GF-D8 (cell line): ENCODE measurements at places on chromosomes 3 and 15.

GRCh38 chr3:186514296-186515002 is 29.7 kb downstream of the CRYGS start:
- peak; percentile 13 for DNase-seq

DNA sequence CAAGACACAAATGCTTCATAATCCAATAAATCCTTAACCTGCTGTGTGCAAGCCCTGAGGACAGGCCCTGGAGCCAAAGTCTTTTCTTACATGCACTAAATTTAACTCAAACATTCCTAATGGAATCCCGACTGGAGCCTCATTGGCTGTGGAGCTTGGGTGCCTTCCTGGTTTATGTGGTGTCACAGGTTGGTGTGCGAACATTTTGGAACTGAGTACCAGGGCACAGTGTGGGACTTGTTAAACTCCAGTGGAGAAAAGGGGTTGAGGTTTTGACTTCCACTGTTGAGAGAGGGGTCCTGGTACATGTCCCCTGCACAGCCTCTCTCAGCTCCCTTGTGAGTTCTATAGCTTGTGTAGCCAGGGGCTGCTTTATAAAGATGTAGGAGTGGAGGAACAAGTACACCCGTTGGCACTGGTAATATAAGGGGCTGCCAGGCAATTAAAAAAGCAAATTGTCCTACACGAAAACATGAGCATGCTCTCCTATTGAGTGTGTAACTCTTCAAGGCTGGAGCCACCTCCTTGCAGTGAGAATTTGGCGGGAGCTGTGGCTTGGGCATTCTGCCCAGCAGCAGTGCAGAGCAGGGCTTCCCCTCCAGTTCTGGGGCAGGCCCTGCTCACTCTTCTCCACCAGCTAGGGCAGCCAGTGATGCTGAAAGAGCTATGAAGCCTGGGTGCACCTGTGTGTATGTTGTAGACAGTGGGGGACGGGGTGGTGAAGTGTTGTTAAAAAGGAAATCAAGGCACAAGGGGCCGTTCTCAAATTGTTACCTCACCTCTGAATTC is 218.1 kb downstream of the CLSTN2 start:
- no peak for DNase-seq

DNA sequence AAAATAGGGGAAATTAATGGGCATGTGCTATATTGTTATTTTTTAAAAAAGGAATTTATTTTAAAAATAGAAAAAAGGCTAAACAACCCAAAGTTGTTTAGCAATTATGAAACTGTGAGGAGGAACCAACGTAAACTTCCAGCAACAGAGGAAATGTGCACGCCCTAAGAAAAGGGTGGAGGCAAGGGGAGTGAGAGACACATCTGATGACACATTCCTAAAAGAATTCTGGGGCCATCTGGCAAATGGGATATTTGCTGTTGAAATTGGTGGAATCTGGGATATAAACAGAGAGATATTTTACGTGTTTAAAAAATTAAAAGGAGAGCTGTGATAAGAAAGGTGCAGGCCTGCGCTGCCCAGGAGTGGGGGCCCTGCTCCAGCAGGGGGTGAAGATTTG is 50.8 kb upstream of the MUC13 start:
- DNase-seq, result no peak

- DNase-seq, result no peak
Measured at GRCh38 chr3:112000367-112000771, 1.6 kb downstream of the TAGLN3 start.

DNA sequence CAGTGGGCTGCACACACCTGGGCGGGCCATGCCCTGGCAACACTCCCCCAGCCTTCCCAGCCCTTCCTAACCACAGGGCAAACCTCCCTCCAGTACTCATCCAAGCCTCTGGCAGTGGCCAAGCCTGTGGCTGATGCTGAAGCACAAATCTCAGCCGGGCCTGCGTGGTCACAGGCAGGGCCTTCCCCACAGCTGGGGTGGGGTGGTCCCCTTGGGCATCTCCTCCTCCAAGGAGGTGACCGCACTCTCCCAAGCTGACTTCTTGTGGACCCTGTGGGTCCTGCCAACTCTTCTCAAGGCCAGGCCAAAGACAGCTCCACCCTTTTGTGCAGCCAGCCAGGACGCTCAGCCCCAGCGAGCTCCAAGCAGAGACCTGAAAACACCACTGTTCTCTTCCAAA is 21.4 kb downstream of the GRAMD2A start:
- no peak for DNase-seq

DNA sequence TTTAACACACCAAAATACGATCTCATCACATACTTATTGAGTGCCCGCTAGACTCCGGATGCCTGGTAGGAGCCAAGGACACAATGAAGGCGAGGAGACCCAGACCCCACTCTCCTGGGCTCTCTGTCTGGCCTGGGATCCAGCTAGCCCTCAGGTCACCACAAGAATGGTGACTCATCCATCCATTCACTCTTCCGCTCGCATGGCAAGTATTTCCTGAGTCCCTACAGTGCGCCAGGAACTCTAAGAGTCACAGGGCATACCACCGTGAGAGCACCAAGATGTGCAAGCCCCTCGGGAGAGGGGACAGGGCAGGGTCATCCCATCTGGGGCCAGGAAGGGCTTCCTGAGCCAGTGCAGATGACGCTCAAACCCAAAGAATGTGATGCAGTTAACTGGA is 101.6 kb upstream of the PRR20G start:
- no peak for DNase-seq

DNA sequence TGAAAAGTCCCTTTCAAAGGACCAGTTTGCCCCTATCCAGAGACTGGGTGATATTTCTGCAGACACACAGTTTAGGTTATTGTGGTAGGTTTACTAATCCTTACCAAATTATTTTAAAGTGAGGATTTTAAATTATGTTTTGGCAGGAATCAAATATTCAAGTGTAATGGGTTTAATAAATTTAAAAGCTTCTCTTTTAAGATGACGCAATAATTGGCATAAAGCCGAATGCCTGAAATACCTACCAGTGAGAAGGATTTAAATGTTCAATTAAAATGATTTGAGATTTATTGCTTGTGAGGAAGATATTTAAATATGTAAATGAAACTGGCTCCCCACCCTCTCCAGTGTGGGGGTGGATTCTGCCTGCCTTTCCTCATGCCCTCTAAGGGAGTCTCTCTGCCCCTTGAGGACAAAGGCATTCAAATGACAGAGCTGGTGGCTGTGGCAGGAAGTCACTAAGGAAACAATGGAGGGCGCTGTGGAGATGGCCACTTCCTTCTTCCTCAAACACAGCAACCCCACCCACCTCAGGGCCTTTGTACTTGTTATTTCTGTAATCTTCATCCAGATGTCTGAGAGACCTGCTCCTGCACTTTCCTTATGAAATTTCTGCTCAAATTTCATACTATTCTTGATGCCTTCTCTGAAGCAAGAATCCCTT is 131.7 kb downstream of the TNIK start:
- no peak for DNase-seq

DNA sequence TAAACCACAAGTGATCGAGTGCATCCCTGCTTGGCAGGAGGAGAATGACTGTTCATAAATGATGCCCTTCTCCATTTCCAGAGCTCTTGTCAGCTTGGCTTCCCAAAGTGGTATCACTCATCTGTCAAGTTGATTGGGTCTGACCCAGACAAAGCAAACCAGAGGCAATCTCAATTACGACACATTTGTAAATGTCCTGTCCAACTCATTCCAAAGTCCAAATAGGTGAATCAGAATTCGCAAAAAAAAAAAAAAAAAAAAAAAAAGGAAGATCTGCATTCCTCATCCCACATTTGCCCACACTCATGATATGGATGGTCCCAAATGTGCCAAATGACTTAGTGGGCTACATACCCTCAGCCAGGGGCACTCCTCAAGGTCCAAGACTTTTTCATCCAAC is 91.9 kb downstream of the LRRC3B start:
- DNase-seq, result no peak
